ENCODE measurements at places on chromosomes 13 and 19.
A peak's percentile ranks its signal among the peaks of the same experiment; 100 is the strongest.

GRCh38 chr13:47708386-47708785 is 292.7 kb downstream of the SUCLA2 start:
- DNase-seq = no peak

DNA sequence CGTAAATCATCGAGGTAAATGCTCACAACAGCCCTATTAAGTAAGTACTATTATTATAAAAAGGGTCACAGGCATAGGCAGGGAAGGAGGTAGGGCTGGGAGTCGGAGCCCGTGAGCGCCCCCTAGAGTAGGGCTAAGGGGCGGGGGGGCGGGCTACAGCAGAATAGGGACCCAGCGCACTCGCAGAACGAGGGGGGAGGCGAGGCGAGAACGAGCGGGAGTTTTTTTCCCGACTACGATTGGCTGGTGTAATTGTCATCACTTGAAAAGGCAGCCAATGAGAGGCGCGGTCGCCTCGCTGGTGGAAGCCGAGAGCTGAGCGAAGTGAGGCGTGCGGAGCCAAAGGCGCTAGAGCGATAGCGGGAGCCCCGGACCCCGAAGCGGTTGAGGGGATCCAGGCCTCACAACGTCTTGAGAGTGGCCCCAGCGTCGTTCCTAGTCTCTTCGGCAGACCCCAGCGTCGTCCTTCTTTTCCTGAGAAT is 24.2 kb downstream of the KEAP1 start:
- DNase-seq = peak; percentile 95

- no peak for DNase-seq
Measured at GRCh38 chr19:37007587-37008220, 70.5 kb upstream of the ZNF420 start.

GRCh38 chr13:42652642-42653415 is 78.9 kb downstream of the TNFSF11 start:
- DNase-seq = no peak

DNA sequence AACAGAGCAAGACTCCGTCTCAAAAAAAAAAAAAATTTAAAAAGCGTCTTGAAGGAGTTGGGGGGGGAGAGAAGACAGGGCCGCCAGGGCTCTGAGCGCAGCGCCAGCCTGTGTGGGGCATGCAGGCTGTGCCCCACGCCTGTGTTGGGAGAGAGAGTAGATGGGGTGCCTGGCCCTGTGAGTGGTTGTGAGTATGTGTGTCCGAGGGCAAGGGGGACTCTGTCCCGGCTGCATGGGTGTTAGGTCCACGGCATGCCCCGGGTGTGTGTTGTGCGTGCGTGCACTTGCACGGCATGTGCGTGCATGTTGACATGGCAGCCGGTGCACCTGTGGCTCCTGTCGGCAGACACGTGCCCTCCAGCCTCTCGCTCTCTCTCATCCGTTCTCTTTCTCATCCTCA is 3.4 kb downstream of the MAP2K7 start:
- DNase-seq = no peak

DNA sequence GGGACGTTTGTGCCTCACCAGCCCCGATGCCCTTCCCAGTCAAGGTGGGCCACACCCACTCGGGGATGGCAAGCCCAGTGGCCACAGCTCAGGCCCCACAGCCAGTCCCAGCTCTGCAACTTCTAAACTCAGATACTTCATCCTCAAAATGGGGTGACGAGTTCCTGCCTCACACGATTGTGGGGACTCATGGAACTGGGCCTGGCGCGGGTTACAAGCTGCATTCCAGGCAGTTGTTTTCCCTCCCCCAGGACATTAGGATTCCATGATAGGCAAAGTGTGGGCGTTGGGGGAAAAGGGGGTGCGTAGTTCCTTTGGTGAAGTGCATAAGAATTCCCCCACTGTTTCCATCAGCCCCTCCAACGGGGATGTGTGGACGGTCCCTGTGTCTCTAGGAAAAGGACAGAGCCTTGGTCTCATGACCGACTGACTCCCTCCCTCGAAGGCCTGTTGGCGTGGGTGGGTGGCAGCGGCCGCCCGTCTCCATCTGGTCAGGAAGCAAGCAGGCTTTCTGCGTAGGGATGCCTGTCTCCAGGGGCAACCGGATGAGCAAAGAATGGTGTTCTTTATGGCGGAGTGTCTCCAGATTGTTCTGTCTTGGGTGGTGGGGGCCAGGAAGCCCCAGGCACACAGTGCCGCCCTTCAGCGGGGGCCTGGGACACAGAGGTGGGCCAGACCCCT is 21.1 kb upstream of the NPAS1 start:
- DNase-seq = no peak

- DNase-seq = no peak
Measured at GRCh38 chr19:5494773-5495172, 39.6 kb downstream of the ZNRF4 start.

GRCh38 chr13:36770741-36771140 is 48.3 kb upstream of the RFXAP start:
- DNase-seq = no peak

DNA sequence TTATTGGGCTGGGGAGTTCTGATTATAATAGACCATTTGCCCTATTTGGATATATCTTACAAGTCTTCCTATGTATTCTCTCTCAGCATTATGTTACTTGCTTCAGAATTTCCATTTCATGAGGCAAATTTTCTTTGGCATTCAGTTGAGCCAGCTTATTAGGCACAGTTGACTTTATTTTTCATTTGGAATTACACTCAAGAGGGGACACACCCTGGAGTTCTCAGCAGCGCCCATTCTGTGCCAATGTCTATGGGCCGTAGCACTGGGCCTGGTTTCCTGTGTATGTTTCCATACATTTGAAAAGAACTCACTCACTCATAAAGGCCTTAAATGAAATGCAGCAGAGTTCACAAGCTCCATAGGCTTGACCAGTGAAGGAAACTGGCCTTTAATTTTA is 138.5 kb downstream of the KLF12 start:
- no peak for DNase-seq

DNA sequence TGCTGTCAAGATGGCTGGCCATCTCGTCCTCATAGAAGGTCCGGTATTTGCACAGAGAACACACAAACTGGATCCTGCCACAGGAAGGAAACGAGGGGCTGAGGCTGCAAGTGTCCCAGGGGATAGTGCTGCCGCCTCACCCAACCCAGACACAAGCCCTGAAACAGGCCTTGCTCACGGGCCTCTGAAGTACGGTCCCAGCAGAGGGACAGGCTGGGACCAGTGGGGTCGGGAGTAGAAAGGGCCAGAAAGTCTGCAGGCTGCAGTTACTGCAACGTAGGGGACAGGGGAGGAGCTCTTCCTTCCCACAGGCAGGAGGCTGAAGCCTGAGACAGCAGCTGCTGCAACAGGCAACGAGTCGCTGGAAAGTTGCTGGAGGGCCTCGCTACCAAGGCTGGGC is 18.2 kb upstream of the AKAP8 start:
- DNase-seq = no peak

- no peak for DNase-seq
Measured at GRCh38 chr19:51181377-51181912, 39.3 kb downstream of the SIGLEC7 start.

DNA sequence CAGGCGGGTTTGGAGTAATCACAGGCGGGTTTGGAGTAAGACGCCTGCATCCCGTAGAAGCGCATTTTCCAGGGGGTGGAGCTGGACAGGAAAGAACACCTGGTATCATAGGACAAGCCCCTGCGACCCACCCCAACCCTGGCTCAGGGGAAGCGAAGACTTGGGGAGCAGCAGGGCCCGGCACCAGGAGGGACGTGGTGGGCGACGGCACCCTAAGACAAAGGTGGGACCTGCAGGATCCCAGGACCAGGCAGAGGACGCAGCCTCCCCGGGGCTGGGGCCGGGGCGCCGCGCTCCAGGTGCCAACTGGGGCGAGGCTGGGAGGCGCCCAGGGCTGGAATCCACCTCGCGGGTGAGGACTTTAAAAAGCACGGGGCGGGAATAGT is 520 bp downstream of the ZNF600 start:
- DNase-seq = peak; percentile 2

- DNase-seq = no peak
Measured at GRCh38 chr19:12800923-12801465, 606 bp downstream of the PRDX2 start.

DNA sequence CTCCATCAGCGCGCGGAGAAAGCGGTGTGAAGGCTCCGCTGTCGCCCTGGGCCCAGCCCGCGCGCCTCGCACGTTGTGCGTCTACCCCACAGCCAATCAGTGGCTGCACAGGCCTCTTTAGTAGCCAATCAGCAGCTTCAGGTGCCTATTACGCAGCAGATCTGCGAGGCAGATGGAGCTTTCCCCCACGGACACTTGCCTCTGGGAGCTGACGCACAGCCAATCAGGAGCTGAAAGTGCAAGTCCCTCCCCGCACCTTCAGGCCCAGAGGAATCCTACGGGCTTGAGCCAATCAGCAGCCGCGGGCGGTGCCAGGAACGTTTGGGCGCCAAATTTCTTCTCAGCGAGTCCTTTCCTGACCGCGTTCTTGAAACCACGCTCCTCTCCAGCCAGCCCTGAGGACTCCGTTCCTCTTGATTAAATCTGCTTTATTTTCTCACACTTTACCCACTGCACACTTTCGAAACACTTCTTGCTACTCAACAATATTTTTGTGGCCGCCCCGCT is 39.9 kb downstream of the SIGLEC7 start:
- no peak for DNase-seq

- DNase-seq = peak; percentile 37
Measured at GRCh38 chr13:60335531-60335930, 61.5 kb upstream of the TDRD3 start.

- peak; percentile 34 for DNase-seq
Measured at GRCh38 chr13:34207334-34207733, 389.4 kb downstream of the RFC3 start.

DNA sequence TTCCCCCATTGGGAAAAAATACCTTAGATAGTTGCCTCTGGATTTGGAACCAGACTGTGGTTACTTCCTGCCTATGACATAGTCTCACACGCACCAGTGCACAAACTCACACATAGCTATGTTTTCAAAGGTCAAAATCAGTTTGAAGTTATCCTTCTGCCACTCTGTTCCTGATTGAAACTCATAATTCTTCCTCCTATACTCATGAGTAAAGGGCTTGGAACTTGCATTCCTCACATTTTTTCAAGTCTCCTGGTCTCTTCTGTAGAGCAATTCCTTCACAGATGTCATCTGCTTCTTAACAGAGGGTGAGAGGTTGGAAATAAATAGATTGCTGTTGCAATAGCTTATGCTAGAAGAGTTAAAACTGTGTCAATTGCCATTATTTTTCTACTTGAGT is 18.6 kb upstream of the POSTN start:
- DNase-seq = peak; percentile 59
